ENCODE measurements at places on chromosomes 1 and 21.

DNA sequence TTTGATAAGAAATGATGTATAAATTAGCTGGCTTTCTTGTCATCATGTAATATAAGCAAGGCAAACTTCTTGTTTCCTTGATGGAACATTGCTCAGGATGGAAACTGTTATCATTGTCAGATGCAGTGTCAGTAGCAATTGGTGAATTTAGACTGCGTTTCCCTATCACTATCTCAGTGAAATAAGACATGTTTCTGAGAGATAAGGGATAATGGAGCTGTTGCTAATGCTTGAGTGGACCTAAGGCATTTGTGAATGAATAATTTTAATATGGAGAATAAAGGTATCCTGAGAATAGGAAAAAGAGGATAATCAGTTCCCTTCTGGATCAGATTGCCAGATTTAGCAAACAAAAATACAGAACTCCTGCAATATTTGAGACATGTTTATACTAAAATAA lies 160.9 kb downstream of the HLX start:
- DNase-seq = no peak

GRCh38 chr1:109528712-109529111 lies 11.0 kb upstream of the GPR61 start:
- DNase-seq = no peak

DNA sequence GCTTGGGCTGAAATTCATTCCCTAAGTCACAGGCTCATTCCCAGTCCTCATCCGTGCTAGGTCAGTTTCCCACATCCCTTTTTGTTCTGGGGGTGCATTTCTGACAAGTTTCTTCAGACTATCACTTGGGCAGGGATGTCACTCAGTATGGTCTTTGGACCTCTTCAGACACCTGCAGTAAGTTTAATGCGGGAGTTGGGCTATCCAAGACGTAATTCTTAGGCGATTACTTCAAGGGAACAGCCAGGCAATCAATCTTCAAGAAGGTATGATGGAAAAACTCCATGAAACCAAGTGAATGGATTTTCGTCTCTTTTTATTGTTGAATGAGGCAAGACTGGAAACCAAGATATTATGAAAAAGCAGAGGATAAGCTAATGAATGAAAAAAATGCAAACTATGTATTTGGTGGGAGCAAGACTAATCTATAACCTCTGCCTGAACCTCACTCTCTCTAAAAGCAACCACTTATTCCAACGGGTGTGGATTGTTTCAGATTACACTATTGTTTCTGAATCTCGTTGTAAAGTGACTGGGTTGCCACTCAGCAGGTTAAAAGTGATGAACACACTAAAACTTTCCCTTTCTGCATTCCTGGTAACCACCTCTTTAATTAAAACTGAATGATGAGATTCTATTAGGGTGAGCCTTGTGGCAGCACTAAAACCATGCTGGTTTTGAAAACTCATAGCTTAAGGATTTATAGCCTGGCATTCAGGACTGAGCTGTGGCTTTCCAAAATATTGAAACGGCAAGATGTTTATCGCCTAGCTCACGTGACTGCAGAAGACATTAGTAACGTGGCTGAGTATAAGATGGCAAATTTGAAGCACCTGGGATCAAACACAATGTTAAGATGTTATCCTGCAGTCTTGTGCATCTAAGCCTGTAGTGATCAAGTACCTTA lies 1.1 kb downstream of the RASAL2 start:
- DNase-seq = peak; percentile 36

DNA sequence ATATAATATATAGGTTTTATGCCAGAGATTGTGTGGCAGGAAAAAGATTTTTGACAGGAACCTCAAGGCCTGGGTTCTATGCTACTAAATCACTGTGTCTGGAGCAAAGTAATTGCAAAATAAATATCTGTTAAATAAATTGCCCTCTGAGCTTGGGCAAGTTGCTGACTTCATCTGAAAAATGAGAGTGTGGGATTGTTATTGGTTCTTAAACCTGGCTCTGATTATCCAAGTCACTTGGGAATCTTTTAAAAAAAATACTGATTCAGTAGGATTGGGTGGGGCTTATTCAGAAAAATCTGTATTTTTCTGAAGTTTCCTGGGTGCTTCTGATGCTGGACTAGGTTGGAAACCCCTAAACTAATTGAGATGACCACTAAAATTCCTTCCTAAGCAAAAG lies 174.1 kb upstream of the SGIP1 start:
- DNase-seq = no peak

DNA sequence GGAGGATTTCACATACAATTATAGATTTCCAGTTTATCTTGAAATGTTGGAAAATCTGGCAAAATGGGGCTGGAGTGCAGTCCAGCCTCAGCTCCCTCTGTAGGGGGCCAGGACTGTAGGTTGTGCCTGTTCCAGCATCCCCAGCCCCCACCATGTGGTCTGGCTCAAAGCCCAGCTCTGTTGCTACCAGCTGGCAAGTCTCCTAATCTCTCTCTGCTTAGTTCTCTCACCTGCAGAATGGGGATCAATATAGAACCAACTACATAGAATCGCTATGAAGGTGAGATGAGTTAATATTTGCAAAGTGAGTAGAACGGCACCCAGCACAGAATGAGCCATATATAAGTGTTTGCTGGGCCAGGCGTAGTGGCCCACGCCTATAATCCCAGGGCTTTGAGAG lies 50.0 kb upstream of the TARDBP start:
- DNase-seq = no peak

DNA sequence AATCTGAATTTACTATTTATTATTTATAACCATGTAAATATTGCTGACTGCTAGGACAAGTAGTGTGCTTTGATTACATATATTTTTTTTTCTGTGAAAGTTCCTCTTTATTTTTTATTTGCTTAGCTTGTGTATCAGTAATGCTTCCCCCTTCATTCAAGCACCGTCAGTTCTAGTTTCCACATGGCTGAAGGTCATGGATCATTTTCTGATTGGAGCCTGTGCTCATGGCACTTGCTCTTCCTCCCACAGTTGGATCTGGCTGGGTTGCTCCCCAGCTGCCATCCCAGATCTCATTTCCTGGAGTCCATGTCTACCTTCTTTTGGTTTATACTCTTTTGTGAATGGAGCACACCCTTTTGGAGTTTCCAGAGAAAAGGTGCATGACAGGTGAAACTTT lies 57.0 kb upstream of the IGSF5 start:
- no peak for DNase-seq

GRCh38 chr21:29261555-29262540 lies 36.9 kb upstream of the BACH1 start:
- DNase-seq = no peak

GRCh38 chr1:220123889-220124288 lies 30.0 kb downstream of the IARS2 start:
- DNase-seq = no peak

- DNase-seq = no peak
These were observed 80.5 kb upstream of the IFFO2 start for GRCh38 chr1:19036813-19037605.

GRCh38 chr1:8461351-8462110 lies 143.6 kb downstream of the SLC45A1 start:
- DNase-seq = no peak

- DNase-seq = no peak
These were observed 57.3 kb downstream of the ZNF644 start for GRCh38 chr1:90964444-90965035.

GRCh38 chr1:230948301-230948700 lies 30.4 kb downstream of the TTC13 start:
- no peak for DNase-seq

DNA sequence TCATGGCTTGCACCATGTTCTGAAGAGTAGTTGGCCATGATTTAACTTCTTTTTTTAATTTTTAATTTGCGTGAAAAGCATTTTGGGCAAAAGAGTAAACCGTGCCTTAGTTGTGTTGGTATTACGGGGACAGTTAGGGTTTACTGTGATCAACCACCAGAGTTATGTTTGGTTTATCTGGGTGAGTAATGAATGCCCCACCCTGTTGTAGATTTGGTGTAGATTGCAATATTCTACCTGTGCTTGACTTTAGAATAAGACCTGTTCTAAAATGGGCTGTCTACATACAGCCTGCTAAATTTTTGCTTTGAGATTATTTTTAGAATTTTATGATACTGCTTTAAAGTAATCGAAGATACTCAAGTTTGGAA lies 1.4 kb downstream of the USP25 start:
- DNase-seq = no peak

- no peak for DNase-seq
These were observed 285.2 kb downstream of the PCP4 start for GRCh38 chr21:40152476-40152875.

DNA sequence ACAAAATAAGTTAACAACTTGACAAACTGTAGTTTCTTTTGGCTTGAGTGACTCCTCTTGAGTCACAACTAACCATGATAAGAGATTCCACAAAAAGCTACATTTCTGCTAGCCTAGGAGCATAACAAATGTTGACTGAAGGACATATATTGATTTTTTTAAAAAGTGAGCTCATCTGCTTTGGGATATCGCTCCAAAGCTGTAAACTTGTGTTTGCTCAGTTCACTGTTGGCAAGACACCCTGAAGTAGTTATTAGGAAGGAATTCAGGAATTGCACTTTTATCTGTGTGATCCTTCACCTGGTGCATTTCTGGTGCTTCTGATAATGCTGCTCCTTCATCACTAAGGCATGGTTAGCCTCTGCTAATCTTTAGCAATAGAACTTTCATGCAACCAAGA lies 23.7 kb downstream of the RWDD3 start:
- no peak for DNase-seq

GRCh38 chr1:117714546-117714945 lies 108.7 kb downstream of the TENT5C start:
- DNase-seq = no peak

Measured in GM04504 (cell line).